ENCODE measurements at places on chromosomes 2 and 18.
A peak's percentile ranks its signal among the peaks of the same experiment; 100 is the strongest.

DNA sequence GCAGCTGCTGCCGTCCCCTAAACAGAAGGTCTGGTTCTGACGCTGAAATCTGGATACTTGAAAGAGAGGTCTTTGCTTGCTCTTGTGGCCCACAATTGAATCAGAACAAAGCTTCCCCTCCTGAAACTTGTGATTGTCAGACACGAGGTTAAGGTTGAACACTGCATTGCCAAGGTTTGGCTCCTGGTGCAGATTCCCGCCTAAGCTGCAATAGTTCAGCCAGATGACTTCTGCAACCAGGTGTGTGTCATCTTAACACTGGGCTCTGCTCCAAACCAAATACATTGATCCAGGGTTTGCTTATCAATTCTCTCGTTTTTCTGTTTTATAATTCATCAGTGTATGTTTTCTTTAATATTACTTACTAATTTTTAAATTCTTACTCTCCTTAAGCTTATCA is 14.6 kb downstream of the GKN1 start:
- no peak for DNase-seq

DNA sequence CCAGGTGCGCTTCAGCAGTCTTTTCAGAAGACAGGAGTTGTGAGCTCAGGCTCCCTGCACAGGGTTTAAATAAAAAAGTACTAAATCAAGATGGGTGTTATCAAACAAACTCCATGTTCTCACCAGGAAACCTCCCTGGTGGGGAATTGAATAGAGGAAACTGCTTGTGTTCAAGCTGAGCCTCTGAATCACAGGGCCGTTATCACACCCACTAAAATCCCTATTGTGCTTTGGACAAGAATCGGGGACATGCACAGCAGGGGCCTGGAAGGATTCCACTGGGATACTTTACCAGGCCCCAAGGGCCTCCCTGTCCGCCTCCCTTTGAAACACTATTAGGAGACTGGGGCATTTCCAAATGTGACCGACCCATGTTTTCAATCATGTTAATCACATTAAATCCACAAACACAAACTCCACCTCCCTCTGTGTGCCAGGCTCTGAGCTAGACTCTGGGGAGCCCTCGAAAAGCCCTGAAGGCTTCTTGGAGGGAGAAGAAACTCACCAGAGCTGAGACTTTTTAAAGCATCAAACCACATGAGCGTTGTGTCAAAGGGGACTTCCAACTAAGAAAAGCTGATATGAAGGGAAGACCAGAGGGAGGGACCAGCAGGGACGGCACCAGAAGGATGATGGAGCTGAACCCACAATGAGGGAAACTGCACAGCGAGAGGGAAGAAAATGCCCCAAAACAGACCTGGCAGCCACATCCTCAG is 458.7 kb upstream of the ID2 start:
- no peak for DNase-seq

- DNase-seq, result peak; percentile 9
Measured at GRCh38 chr2:16487686-16488085, 177.9 kb downstream of the CYRIA start.

DNA sequence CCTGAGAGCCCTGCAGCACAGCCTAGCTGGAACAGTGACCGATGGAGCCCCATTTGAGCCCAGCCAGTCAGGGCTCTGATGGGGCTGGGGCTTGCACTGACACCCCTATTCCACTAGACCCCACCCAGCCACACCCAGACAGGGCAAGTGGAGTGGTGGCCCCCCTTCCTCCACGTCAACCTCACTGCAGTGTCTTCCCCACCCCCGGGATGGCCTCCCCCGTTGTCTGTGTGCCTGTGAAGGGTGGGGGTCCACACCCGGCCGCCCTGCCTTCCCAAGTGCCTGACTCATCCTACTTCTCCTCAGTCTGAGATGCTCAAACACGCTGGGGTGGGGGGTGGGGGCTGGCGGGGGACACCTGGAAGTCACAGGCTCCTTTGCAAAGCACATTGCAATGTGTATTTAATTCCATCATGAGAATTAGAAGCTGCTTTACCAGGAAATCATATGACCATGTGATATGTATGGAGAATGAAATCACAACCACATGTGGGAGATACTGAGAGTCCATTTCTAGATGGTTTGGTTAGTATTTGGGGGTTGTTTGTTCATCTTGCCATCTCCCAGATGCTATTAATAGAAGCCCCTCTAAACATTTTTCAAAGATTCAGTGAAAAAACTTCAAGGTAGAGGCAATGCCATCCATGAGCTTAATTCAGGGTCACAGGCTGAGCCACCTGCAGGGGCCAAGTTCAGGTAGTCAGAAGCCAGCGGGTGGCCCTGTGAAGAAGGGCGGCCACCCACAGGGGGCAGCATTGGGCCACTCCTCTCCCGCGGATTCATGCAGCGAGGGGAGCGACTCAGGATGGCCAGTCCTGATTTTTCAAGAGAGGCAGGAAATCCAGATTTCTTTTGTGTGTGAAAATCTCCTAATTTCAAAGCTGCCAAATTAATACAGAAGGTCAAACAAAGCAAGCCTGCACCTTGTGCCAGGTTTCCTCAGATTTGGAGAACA is 22.7 kb upstream of the GMPPA start:
- DNase-seq, result peak; percentile 35

- no peak for DNase-seq
Measured at GRCh38 chr2:10906926-10907625, 4.7 kb upstream of the KCNF1 start.

- no peak for DNase-seq
Measured at GRCh38 chr2:117212562-117212961, 601.9 kb upstream of the DDX18 start.

DNA sequence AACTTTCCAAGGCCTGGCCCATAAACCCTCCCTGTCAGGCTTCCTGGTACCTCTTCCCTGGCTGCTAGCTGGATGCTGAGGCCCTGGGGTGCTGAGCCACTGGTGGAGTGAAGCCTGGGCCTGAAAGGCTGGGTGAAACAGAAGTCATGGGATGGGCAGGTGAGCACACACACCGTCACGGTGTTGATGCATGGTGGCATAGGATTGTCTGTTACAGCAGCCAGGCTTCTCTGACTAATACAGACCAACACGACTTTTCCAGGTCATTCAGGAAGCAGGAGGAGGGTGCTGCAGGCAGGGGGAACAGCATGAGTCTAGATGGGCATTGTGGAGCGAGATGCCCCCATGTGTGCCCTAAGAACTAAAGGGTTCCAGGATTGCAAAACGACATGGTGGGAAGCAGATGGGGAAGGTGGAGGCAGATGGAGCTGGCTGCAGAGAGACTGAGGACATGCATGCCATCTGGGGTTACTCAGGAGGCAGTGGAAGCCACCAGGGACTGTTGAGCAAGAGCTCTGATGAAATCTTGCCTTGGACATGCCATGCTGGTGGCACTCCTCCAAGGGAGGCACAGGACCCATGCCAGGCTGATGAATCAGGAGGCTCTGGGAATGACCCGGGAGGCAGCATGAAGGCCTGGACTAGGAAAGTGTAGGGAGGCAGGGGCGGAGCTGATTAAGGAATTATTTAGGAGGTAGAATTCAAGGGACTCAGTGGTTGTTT is 480.9 kb downstream of the TSN start:
- DNase-seq, result no peak

DNA sequence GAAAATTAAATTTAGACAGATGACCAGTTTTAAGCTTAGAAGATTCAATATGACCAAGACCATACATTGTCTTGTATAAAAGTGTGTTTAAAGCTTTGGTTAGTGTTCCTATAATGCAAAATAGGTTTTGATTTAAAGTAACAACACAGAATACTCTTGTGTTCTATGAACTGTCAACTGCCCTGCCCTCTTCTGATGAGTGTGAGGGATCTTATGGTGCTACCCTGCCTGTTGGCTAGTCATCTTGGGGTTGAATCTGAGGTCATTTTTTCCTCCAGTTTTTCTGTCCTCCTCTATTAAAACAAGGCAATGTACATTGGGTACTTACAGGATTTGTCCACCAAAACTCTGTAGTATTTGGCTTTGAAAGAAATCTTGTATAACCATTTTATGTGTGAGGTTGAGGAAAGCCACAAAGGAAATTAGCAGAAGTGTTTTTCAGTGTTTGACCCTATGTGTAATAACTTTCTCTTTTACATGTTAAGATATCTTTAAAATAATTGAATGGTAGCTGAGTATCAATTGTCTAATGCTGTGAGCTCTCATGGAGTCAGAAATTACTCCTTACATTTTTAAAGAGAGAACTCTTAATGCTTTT is 129.1 kb downstream of the SPTBN1 start:
- no peak for DNase-seq

DNA sequence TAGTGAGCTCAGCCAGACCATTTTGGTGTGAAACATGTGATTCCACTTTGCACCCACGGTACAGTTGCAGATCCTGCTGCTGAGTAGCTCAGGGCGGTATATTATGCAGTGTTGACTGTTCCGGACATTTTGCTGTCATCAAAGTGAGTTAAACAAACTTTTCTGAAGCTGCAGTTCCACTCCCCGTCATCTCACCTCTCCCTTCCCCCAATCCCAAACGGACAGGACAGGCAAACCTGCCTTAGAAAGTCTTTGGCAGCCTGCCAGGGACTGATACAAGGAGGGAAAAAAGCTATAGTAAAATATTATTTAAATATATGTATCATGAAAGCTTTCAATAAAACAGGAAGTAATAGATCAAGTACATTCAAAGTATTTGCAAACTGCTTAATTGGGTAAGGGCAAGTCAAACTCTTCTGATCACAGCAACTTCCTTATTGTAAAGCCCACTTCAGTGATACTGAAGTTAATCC is 35.5 kb upstream of the SP5 start:
- no peak for DNase-seq

Data from NCI-H1092 treated with DMSO at 0.1 percent for 48 hours (cell line).